ENCODE measurements at places on chromosomes 12 and 14.

DNA sequence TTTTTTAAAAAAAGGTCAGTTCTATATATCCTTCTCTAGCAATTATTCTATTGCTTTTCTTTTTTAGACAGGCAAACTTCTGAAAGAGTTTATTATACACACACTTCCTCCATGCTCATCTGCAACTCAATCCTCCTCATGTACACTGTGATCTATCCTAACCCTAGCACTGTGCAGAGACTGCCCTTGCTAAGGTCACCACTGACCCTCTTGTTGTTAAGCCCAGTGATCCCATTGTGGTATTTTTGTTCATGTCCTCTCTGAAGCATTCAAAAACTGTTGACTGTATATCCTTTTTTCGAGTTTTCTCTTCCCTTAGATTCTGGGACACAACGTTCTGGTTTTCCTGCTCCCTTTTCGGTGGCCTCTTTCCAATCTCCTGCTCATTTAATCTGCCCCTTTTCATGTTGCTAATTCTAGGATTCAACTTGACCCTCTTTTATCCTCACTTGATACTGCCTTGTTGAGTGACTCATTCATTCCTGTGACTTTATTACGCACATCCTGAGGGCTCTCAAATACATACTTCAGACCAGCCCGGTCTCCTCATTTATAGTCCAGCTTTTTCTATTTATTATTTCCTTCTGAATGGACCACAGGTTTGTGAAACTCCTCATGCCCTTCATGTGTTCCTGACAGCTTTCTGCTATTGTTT is 53.9 kb upstream of the PTPRB start:
- DNase-seq: no peak

GRCh38 chr14:104550340-104550860 is 29.2 kb upstream of the C14orf180 start:
- no peak for DNase-seq

- DNase-seq: no peak
Observed at GRCh38 chr12:89339526-89339925, 12.8 kb downstream of the DUSP6 start.

- no peak for DNase-seq
Observed at GRCh38 chr12:117919479-117919878, 49.3 kb downstream of the KSR2 start.

DNA sequence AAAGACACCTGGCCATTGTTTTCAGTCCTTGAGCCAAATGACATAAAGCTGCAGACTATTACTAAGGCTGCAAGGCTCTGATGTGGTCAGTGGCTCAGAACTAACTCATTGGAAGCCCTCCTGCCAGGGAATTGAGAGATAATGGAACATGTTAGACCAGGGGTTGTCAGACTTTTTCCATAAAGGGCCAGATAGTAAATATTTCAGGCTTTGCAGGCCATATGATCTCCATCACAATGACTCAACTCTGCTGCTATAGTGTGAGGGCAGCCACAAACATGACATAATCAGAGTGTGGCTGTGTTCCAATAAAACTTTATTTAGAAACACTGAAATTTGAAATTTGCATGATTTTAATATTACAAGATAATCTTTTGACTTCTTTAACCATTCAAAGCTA is 140.3 kb downstream of the TMEM30B start:
- DNase-seq: no peak

- no peak for DNase-seq
Observed at GRCh38 chr14:57290751-57291150, 22.0 kb downstream of the AP5M1 start.

GRCh38 chr12:24902511-24903328 is 46.2 kb downstream of the BCAT1 start:
- no peak for DNase-seq

DNA sequence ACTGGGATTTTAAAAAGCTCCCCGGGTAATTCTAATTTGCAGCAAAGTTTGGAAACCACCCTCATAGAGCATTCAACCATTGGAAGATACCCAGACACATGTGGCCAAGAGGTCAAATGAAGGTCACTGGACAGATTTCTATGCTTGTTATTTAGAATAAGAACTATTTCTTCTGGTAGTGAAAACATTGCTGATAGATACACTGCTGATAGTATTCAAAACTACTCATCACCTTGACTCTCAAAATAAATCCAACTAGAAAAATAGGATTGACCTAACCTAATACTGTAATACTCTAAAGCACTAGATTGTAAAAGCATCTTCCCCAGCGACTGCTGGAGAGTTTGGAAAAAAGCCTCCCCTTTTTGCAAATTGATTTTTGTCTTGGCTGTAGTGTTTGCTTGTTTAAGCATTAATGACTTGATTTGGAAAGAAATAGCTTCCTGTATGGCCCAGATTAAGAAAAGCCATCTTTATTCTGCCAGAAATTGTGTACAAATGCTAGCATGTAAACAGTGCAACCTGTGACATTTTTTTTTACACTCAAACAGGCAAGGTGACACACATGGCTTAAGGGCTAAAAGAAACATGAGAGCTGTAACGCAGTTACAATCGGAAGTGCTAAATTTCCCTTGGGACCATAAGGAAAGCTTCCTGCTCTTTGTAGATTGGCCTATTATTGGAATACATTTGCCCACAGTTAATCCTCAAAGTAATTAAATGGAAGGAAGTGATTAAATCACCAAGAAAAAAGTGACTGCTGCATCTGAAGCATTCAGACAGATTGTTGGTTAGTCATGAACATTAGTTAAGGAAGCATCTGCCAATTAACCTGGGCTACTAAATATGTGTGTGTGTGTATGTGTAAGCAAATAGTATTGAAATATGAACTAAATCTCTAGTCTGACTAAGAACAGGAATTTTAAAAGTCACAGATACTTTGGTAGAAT is 356.5 kb upstream of the ATP2B1 start:
- DNase-seq: no peak

DNA sequence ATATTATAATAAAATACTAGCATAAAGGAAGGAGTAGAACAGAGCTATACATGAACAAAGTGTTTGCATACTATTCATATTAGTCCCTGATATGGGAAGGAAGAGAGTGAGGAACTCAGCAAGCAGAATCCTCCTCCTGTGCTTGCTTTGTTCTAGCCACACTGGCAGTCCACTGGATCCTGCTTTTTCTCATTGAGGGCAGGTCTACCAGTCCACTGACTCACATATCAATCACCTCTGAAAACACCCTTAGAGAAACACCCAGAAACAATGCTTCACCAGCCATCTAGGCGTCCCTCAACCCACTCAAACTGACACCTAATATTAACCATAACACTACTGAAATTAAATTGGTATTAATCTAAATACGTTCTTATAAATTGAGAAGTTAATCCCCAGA is 1861.7 kb upstream of the SEL1L start:
- DNase-seq: no peak

DNA sequence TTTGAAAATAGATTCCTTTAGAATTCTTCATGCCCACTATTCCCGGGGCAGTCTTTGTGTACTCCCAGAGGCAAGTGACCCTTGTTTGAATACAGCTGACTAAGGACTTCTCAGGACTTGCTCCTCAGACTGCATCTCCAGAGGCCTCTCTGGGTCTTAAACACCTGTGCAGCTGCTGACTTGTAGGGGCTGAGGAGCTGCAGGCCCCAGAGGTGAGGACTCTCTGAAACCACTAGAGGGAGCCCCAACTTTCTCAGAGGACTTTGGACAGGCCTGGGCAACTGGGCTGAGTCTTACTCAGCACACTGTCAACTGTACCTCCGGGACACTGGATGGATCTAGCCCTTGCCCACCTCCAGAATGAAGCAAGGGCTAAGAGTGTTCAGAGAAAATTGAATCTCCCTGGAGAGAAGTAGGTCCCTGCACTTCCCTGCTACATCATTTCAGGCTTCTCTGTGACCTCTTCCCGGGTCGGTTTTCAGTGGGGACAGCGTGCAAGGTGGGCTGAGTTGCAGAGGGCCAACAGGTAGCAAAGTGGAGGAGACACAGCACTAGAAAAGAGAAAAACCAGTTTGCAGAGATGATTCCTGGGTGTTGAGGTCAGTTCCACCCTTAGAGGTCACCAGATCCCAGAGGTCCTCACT is 164.6 kb downstream of the TMEM117 start:
- no peak for DNase-seq

- no peak for DNase-seq
Observed at GRCh38 chr12:90407841-90408240, 547.1 kb downstream of the CCER1 start.
